Transverse colon (tissue), 4 donors: ENCODE measurements at places on chromosomes 1 and 21. TPM values are rescaled to one million over a fixed set of nuclear protein-coding genes. Genes with fewer than 3 reads are reported as not detected.

UBE2Q1 gene
- total RNA-seq = 24.3 TPM

SETD4 gene
- 35.9 TPM for total RNA-seq

SPRR2B gene
- not detected for total RNA-seq

TIAM1 gene
- 8.1 TPM for total RNA-seq
